NCI-H187 treated with DMSO at 0.1 percent for 48 hours (cell line): ENCODE measurements at places on chromosomes 7 and 10.

GRCh38 chr7:116210345-116211005, at the start of gene TES:
TES (plus strand) TSS chr7:116210539; CDS start chr7:116210708, 169 bp downstream.
- no peak for DNase-seq

- DNase-seq = no peak
Measured at GRCh38 chr10:132671228-132672154, 114.5 kb downstream of the NKX6-2 start.

DNA sequence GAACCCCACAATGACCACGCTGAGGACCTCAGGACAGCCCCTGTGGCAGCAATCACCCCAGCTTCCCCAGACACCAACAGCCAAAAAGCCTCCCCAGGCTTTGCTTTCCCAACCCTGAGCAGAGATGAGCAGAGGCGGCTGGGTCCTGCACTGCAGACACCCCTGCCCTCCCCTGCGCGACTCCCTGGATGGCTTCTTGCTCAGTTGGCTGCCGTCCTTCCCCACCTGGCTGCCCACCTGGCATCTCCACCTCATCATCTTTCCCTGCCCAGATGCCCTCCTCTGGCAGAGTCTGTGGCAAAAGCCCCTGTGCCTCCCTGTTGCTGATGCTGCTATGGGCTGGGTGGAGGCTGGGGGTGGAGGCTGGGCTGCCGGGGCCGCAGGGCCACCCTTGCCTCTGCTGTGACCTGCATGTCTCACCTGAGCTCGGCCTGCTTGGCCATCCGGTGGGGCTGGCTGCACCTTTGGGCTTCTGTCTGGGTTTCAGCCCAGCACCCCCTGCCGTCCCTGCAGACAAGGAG, 567.7 kb downstream of the TCERG1L start:
- DNase-seq = no peak

DNA sequence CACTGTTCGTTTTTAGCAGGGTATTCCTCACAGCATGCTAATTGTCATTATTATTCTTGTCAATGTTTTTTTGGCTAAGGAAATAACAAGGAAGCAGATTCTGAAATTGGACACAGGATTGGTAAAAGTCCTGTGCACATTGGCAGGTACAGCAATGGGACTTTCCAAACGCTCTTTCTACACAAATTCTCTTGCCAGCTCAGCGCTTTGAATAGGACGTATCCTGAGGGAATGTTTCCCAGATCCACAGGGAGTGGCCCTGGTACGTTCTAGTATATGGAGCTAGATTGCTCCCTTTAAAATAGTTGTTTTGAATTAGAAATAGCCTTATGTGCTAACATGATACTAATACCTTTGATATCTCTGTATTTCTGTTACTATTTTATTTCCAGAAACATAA, 82.8 kb upstream of the GRB10 start:
- no peak for DNase-seq

DNA sequence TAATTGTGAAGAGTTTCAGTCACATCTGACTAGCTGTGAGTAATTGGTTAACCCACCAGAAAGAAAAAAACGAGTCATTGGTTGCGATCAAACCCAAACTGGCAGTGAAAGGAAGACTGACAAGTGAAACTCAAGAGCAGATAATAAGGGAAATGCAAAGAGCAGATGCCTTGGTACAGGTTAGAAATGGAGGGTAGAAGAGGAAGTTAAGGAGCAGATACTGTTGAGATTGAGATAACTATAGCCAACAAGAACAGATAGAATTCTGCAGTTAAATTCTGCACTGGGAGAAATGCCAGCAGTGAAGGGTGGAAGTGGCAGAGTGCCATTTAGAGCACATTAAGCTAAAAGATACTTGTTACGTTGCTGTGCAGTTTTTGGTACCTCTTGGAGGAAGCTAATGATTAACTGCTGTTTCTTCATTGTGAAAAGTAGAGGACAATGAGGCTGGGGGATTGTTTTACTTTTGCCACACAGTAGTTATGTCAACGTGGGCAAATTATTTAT, 65.8 kb downstream of the CDK13 start:
- DNase-seq = no peak

GRCh38 chr10:32180390-32181280, 124.4 kb upstream of the KIF5B start:
- DNase-seq = no peak

GRCh38 chr10:3890602-3891352, 105.8 kb upstream of the KLF6 start:
- no peak for DNase-seq

- DNase-seq = no peak
Measured at GRCh38 chr10:117938104-117938503, 108.6 kb downstream of the RAB11FIP2 start.

GRCh38 chr10:3874990-3875841, 90.2 kb upstream of the KLF6 start:
- DNase-seq = no peak

GRCh38 chr10:130425881-130426435, 289.8 kb downstream of the GLRX3 start:
- no peak for DNase-seq
